ENCODE measurements at places on chromosomes 11 and 22. TPM values are rescaled to one million over a fixed set of nuclear protein-coding genes. Genes with fewer than 3 reads are reported as not detected.

DNA sequence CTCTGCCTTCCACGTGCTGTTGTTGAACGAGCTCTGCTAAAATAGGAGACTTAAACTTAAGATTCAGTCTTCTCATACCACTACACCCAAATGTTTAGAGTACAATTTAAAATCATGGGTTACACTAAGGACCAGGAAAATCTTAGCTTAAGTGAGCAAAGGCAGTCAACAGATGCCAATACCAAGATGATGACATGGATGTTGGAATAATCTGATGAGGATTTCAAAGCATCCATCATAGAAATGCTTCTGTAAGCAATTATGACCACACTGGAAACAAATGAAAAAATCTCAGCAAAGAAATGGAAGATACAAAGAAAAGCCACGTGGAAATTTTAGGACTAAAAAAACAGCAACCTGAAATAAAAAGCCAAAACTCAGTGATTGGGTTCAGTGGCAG is 109.8 kb downstream of the ATXN10 start:
- no peaks in the 10 kb centered on the region for H3K27me3 ChIP-seq
- H3K4me3 ChIP-seq, result no peak overlapping the region
- no peak overlapping the region for H3K27ac ChIP-seq
- no peak for DNase-seq
- peaks cover 9% of the 10 kb centered on the region for H3K4me1 ChIP-seq

- no peak for DNase-seq
- peaks cover 48% of the 10 kb centered on the region for H3K4me1 ChIP-seq
- H3K27me3 ChIP-seq, result no peaks in the 10 kb centered on the region
- H3K4me3 ChIP-seq, result no peak overlapping the region
Observed at GRCh38 chr11:2777871-2778629, 78.3 kb upstream of the KCNQ1OT1 start.

GRCh38 chr22:47298017-47298785 is 535.8 kb downstream of the TBC1D22A start:
- no peaks in the 10 kb centered on the region for H3K27me3 ChIP-seq
- H3K36me3 ChIP-seq, result no peaks in the 10 kb centered on the region
- H3K4me1 ChIP-seq, result peaks cover 5% of the 10 kb centered on the region
- no peak for DNase-seq
- H3K27ac ChIP-seq, result no peak overlapping the region

GRCh38 chr11:5304046-5304445 is 2.3 kb upstream of the OR51B4 start:
- H3K27ac ChIP-seq, result no peak overlapping the region
- no peaks in the 10 kb centered on the region for H3K4me1 ChIP-seq
- H3K4me3 ChIP-seq, result no peak overlapping the region
- DNase-seq, result no peak
- no peaks in the 10 kb centered on the region for H3K36me3 ChIP-seq

GAL gene
- 3.7 TPM for total RNA-seq

PRR33 gene
- not detected for total RNA-seq

Measured in spinal cord (tissue), 10 donors.